Fibroblast of lung (primary cell): ENCODE measurements at places on chromosomes 2 and 18. TPM values are rescaled to one million over a fixed set of nuclear protein-coding genes. Genes with fewer than 3 reads are reported as not detected.

DNA sequence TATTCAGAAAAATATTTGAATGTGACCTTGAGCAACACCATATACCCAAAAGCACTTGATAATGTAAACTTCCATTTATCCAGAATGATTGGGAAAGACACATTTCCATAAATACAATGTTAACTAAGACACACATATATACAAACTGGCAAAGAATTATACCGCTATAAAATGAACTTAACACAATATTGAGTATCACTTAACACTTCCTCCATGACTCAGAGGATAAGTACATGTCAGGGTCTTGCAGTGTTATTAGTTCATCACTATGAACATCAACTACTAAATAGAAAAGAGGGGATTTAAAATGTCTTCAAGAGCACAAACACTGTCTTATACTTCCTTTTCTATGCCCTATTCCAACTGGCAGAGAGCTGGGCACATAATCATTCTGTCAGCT lies 18.6 kb downstream of the WDSUB1 start:
- no peaks in the 10 kb centered on the region for H3K36me3 ChIP-seq
- no peaks in the 10 kb centered on the region for H3K4me1 ChIP-seq
- H3K27ac ChIP-seq = no peak overlapping the region
- peak; percentile 48 for DNase-seq
- no peaks in the 10 kb centered on the region for H3K27me3 ChIP-seq
- H3K4me3 ChIP-seq = no peak overlapping the region

DNA sequence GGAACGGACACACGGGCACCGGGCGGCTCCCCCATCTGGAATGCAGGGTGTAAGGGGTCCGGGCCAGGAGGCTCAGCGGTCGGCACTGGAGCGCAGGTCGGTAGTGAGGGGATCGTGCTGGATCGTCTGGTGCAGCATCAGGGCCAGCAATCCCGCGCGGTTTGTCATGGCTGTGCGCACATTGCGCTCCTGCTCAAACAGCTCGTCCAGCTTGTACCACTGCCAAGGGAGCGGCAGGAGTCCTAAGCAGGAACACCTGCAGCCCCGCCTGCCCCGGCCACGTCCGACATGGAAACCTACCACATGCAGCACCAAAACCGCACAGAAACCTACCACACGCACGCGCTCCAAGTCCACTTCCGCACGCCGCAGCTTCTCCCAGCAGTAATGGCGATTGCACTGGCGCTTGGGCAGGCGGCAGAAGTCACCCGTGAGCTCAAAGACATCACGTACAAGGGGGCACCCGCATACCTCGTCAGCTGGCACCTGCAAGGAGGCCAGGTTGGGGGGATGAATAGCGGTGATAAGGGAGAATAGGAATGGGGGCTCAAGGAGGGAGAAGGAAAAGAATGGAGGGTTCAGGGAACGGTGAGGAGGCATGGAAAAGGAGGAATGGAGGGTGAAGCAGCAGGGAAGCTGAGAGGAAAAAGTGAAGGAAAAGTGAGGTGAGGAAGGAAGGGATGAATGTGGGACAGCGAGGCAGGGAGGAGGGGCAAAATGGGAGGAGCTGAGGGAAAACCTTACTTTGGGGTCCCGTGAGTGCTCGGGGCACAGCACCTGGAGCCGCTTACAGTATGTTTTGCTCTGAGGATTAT lies 1.4 kb upstream of the MBD1 start:
- H3K27me3 ChIP-seq = no peaks in the 10 kb centered on the region
- H3K4me3 ChIP-seq = no peak overlapping the region
- no peak for DNase-seq
- H3K27ac ChIP-seq = no peak overlapping the region
- H3K36me3 ChIP-seq = peaks cover 29% of the 10 kb centered on the region

GRCh38 chr2:113251118-113251517 lies 27.6 kb downstream of the PAX8 start:
- no peak for DNase-seq
- peaks cover 11% of the 10 kb centered on the region for H3K27me3 ChIP-seq
- H3K4me3 ChIP-seq = no peak overlapping the region
- H3K27ac ChIP-seq = no peak overlapping the region
- H3K4me1 ChIP-seq = no peaks in the 10 kb centered on the region

DNA sequence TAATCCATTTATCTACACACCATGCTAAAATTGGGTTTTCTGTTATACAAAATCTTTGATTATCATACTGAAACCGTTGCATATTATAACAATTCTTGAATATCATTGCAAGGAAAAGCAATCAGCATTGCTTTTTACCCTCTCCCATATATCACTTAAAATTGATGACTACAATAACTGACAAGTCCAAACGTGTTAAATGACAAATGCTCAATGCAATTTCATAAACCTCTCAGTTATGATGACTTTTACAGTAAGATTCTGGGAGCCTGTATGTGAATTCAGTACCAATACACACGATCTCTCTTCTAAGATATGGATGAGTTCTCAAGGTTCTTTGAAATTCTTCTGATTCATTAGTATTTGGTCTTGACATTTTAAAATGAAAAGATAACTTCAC lies 368.5 kb upstream of the TRIB2 start:
- H3K36me3 ChIP-seq = no peaks in the 10 kb centered on the region
- no peak overlapping the region for H3K4me3 ChIP-seq
- no peaks in the 10 kb centered on the region for H3K4me1 ChIP-seq
- DNase-seq = no peak

DNA sequence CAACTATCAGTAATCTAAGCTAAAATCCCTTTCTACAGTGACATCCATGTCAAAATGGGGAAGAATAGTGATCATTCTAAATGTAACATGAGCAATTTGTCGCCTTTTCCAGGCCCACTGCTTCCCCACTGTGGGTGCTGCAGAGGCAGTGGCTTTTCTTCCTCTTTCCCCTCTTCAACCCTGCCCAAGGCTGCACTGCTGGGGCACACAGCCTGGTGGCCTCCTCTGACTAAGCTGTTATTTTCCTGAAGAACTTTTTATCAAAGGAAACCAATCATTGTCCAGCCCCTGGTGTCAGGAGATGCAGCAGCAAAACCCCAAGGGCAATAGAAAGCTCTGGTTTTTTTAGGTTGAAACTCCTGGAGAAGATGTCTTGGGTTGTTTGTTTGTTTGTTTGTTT lies 117.6 kb upstream of the KLF7 start:
- H3K36me3 ChIP-seq = no peaks in the 10 kb centered on the region

DNA sequence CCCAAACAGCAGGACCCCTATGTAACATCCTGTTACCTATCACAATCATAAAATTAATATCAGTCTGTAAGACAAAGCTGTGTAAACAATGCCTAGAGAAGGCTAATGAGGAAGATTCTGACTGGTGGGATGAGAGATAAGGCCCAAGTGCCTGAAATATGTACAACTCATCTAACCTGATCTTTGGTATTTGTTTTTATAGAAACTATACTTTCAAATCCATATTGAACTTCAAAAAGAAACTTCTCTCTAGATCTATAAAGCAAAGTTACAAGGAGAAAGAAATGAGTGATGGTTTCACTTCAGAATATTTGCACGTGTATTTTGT lies 36.1 kb upstream of the ITGA4 start:
- H3K36me3 ChIP-seq = no peaks in the 10 kb centered on the region
- H3K4me3 ChIP-seq = no peak overlapping the region

- H3K4me3 ChIP-seq = no peak overlapping the region
- H3K27me3 ChIP-seq = no peaks in the 10 kb centered on the region
- H3K27ac ChIP-seq = no peak overlapping the region
- DNase-seq = peak; percentile 86
- H3K4me1 ChIP-seq = no peaks in the 10 kb centered on the region
Observed at GRCh38 chr2:28643911-28644334, 107.7 kb upstream of the PPP1CB start.

DNA sequence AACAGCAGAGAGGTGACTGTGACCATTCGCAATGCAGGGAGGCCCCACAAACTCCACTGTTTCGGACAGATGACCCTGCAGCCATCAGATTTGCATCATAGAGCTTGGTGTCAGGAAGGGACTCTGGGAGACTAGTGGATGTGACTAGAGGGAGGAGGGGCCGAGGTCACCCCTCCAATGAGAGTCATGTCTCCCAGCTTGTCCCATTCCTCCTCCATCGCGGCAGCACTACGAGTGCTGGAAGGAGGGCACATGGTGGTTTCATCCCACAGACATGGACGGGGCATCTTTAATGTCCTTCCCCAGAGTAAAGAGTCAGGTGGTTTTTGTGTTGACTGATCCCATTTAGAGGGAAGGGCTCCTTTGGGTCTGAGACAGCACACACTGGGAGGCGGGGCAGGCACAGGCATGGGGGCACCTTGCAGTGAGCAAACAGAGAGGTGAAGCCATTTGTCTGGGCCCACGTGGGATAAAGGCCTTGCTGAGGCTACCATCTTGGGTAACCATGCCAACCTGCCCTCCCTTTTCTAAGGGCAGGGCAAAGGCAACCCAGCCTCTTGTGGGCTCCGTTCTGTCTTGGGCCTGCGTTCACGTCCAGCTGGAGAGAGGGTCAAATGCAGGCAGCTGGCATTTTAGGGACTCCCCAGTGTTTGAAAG lies 208.1 kb downstream of the ASB1 start:
- DNase-seq = no peak
- H3K27me3 ChIP-seq = no peaks in the 10 kb centered on the region
- H3K4me1 ChIP-seq = peaks cover 6% of the 10 kb centered on the region

DNA sequence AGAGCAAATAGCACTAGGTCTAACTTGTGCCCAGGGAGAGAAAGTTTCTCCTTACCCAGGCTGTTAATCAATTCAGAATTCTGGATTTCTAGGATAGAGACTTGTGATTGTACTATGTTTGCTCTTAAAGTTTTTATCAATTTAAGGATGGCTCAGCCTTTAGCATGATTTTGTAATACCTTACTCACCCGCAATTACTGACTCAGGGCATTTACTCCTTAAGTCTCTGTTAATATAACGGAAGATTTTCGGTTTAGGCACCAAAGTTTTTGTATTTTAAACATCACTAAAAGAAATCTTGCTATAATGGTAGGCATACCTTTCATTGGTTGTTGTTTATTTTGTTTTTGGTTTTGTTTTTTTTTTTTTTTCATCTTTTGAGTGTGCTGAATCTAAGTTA lies 358.2 kb downstream of the RBM43 start:
- no peak overlapping the region for H3K4me3 ChIP-seq
- no peaks in the 10 kb centered on the region for H3K27me3 ChIP-seq
- no peak for DNase-seq
- no peaks in the 10 kb centered on the region for H3K4me1 ChIP-seq

DNA sequence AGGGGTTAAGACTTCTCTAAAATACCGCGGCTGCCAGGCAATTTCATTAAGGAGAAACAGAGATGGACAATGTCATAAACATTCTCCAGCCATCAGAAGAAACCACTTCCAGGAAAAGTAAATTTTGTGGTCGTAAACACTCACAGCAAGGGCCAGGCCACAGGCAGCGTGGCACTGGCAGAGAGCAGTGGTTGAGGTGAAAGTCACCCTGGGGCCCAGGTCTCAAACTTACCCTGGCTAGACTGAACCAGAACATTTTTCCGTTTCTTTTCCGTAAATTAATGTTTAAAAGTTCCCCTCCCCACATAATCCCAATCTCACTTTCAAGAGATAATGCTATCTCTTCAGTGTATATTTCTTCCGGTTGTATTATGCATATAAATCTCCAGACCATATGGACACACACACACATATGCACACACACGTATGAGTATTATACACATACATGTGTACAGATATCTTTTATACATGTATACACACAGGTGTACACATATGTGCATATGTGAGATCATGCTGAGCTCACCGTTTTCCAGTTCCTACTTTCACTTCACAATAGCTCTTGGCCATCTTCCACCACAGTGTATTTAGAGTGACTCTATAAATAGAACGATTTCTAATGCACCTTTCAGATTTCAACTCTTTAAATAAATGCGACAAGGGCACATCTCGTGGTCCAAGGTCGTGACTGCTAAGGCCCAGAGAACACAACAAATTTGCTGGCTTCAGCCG lies 90.1 kb downstream of the MALT1 start:
- no peak overlapping the region for H3K4me3 ChIP-seq
- peaks cover 5% of the 10 kb centered on the region for H3K27me3 ChIP-seq
- no peaks in the 10 kb centered on the region for H3K36me3 ChIP-seq
- no peak overlapping the region for H3K27ac ChIP-seq

Gene ANKRD30BL
- total RNA-seq = not detected in 2 replicates

Gene GRP
- not detected in 2 replicates for total RNA-seq
